ENCODE measurements at places on chromosomes 4 and X. TPM values are rescaled to one million over a fixed set of nuclear protein-coding genes. Genes with fewer than 3 reads are reported as not detected.

NOX1 gene
- total RNA-seq: not detected

ASIC5 gene
- total RNA-seq: not detected

ADH1A gene
- not detected for total RNA-seq

AKAP4 gene
- 0.10 TPM for total RNA-seq

FAM149A gene
- total RNA-seq: 8.7 TPM

TCEAL7 gene
- total RNA-seq: 292 TPM

SPANXB1 gene
- not detected for total RNA-seq

GPR82 gene
- 0.10 TPM for total RNA-seq

CXCL10 gene
- total RNA-seq: not detected
